ENCODE measurements at places on chromosomes 7 and 10. TPM values are rescaled to one million over a fixed set of nuclear protein-coding genes. Genes with fewer than 3 reads are reported as not detected.
A peak's percentile ranks its signal among the peaks of the same experiment; 100 is the strongest.

The HBP1 gene
- 169 TPM for total RNA-seq

The TMEM236 gene
- 0.56 TPM for total RNA-seq

The ADAM22 gene
- total RNA-seq: 0.12 TPM

The SPRN gene
- total RNA-seq: not detected

The PAX4 gene
- total RNA-seq: not detected

- H3K27ac ChIP-seq: no peak overlapping the region
- H3K4me1 ChIP-seq: peaks cover 10% of the 10 kb centered on the region
- DNase-seq: no peak
- no peak overlapping the region for H3K4me3 ChIP-seq
- H3K36me3 ChIP-seq: no peaks in the 10 kb centered on the region
These were observed 210.9 kb downstream of the CUX1 start for GRCh38 chr7:102028206-102028826.

GRCh38 chr10:96369890-96370583 is 11.2 kb upstream of the OPALIN start:
- no peak overlapping the region for H3K27ac ChIP-seq
- H3K4me1 ChIP-seq: no peaks in the 10 kb centered on the region
- no peaks in the 10 kb centered on the region for H3K27me3 ChIP-seq
- H3K36me3 ChIP-seq: no peaks in the 10 kb centered on the region

GRCh38 chr7:142796001-142796500 is 25.3 kb downstream of the PRSS2 start:
- no peaks in the 10 kb centered on the region for H3K36me3 ChIP-seq
- peaks cover 8% of the 10 kb centered on the region for H3K4me1 ChIP-seq
- peak overlapping the region; percentile 54 for H3K4me3 ChIP-seq
- H3K27me3 ChIP-seq: peaks cover 34% of the 10 kb centered on the region

GRCh38 chr7:98985406-98985805 is 107.1 kb downstream of the TRRAP start:
- H3K27me3 ChIP-seq: no peaks in the 10 kb centered on the region
- no peaks in the 10 kb centered on the region for H3K4me1 ChIP-seq

- no peaks in the 10 kb centered on the region for H3K36me3 ChIP-seq
- no peak for DNase-seq
- H3K27ac ChIP-seq: no peak overlapping the region
- H3K27me3 ChIP-seq: no peaks in the 10 kb centered on the region
- peaks cover 6% of the 10 kb centered on the region for H3K4me1 ChIP-seq
These were observed 14.9 kb downstream of the TNRC18 start for GRCh38 chr7:5408777-5409176.

- no peaks in the 10 kb centered on the region for H3K4me1 ChIP-seq
- no peaks in the 10 kb centered on the region for H3K36me3 ChIP-seq
- H3K27me3 ChIP-seq: peaks cover 3% of the 10 kb centered on the region
- H3K4me3 ChIP-seq: no peak overlapping the region
- H3K27ac ChIP-seq: no peak overlapping the region
These were observed 14.4 kb downstream of the STK32C start for GRCh38 chr10:132293201-132293812.

DNA sequence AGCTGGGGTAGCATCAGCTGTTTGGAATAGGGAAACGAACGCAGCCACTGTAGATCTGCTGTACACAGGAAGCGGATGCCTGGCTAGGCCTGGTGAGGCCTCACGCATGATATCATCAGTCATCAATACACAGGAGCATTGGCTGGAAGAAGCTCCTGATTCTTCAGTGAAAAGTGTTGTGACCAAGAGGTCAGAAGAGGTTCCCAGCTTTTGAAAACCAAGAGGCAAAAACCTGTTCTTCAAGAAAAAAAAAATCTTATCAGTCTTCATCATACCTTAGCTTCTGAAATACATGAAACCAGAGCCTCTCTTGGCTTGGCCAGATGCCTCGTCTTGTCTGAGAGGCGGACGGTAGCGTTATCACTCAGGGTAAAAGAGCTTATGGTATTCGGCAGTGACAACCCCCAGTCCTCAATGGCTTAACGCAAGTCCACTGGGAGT is 139.3 kb upstream of the TCF7L2 start:
- no peaks in the 10 kb centered on the region for H3K4me1 ChIP-seq
- no peak overlapping the region for H3K4me3 ChIP-seq
- no peaks in the 10 kb centered on the region for H3K27me3 ChIP-seq
- H3K27ac ChIP-seq: no peak overlapping the region
- H3K36me3 ChIP-seq: no peaks in the 10 kb centered on the region

DNA sequence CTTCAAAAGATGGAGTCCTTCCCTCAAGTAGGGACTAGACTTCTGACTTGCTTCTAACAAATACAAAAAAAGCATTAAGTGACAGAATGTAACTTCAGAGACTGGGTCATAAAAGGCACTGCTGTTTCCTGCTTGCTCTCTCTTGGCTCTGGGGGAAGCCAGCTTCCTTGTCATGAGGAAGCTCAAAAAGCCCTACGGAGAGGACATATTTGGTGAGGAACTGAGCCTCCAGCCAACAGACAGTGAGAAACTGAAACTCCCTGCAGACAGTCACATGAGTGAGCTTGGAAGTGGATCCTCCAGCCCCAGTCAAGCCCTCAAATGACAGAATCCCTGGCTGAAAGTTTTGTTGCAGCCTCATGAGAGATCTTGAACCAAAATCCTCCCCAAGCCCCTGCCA is 26.3 kb upstream of the SLC35G1 start:
- H3K36me3 ChIP-seq: no peaks in the 10 kb centered on the region
- no peaks in the 10 kb centered on the region for H3K27me3 ChIP-seq
- no peaks in the 10 kb centered on the region for H3K4me1 ChIP-seq
- H3K4me3 ChIP-seq: no peak overlapping the region
- DNase-seq: no peak

GRCh38 chr7:46034056-46034768 is 113.1 kb upstream of the IGFBP3 start:
- H3K27me3 ChIP-seq: no peaks in the 10 kb centered on the region
- no peaks in the 10 kb centered on the region for H3K4me1 ChIP-seq
- no peak overlapping the region for H3K4me3 ChIP-seq
- no peak for DNase-seq
- no peaks in the 10 kb centered on the region for H3K36me3 ChIP-seq

DNA sequence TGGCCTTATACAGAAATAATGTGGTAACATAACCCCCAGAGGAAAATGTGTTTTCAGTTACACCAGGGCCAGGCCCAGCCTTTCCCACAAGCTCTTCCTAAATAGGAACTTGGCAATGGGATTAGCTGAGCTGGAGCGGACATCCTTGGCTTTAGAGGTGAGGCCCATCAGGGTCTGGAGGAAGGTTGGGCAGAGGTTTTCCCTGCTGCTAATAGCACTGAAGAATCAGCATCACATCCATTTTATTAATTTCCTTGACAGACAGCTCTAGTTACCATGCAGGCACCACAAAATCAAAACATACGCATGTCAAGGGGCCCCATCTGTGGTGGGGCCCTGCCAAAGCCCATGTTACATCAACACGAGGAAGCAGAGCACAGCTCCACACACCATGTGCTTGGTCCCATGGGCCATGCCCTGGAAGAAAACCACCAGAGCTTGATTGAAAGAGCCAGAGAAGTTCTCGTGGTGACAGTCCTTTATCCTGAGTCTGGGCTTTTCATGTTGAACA is 566.6 kb downstream of the KCNMA1 start:
- no peak overlapping the region for H3K4me3 ChIP-seq
- no peaks in the 10 kb centered on the region for H3K4me1 ChIP-seq
- peak; percentile 55 for DNase-seq

GRCh38 chr7:136303162-136303561 is 326.0 kb upstream of the MTPN start:
- no peaks in the 10 kb centered on the region for H3K4me1 ChIP-seq
- no peak overlapping the region for H3K27ac ChIP-seq
- no peaks in the 10 kb centered on the region for H3K36me3 ChIP-seq
- DNase-seq: no peak
- H3K4me3 ChIP-seq: no peak overlapping the region

GRCh38 chr10:17643339-17643754 is 604 bp upstream of the STAM start:
- H3K4me3 ChIP-seq: peak overlapping the region; percentile 93
- H3K27ac ChIP-seq: peak overlapping the region; percentile 98
- DNase-seq: peak; percentile 83
- H3K27me3 ChIP-seq: no peaks in the 10 kb centered on the region
- H3K36me3 ChIP-seq: no peaks in the 10 kb centered on the region
- H3K4me1 ChIP-seq: peaks cover 40% of the 10 kb centered on the region

DNA sequence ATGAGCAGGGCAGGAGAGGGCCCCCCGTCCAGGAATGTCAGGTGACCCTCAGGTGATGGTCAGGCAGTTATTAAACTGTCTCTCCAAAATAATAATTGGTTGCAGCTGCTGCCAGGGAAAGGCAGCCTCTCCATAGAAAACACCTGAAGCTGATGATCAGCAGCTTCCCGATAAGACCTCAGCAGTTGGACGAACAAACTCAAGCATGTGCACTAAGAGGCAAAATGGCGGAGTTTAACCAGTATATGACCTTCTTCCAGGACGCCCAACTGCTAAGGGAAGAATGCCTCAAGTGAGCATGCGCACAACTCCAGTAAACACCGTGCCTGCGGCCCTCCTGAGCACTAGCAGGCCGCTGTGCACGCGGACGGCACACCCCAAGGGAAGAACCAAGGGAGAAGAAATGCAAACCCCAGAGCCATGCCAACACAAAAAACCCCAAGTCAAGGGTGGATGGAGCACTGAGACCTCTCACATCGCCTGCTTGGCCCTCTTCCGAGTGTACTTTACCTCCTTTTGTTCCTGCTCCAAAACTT is 38.9 kb upstream of the ADARB2 start:
- no peak for DNase-seq
- no peaks in the 10 kb centered on the region for H3K36me3 ChIP-seq

- no peaks in the 10 kb centered on the region for H3K36me3 ChIP-seq
- no peak overlapping the region for H3K27ac ChIP-seq
- H3K27me3 ChIP-seq: no peaks in the 10 kb centered on the region
These were observed 180.0 kb upstream of the MDFIC start for GRCh38 chr7:114741911-114742310.

All from gastrocnemius medialis (tissue), 4 donors.